ENCODE measurements at places on chromosomes 3 and 15.

- DNase-seq, result no peak
Observed at GRCh38 chr3:100073714-100074307, 40.5 kb downstream of the FILIP1L start.

DNA sequence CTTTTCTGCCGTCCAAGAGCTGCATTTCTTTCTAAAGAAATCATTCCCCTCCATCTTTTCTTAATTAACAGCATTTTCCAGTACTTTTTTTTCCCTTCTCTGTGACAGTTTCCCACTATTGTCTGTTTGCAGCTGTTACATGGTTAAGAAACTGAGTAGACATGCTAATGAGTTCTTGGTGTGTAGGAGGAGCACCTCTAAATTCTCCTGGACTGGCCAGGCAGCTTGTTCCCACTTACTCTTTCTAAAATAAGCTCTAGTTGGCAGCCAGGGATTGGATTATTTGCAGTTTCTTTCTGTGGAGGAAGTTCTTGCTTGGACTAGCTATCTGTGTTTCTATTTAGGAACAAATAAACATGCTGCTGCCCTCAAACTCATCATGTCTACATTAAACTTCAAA lies 235.1 kb upstream of the GAP43 start:
- DNase-seq, result no peak

- no peak for DNase-seq
Observed at GRCh38 chr3:22594990-22595389, 608.1 kb upstream of the UBE2E2 start.

DNA sequence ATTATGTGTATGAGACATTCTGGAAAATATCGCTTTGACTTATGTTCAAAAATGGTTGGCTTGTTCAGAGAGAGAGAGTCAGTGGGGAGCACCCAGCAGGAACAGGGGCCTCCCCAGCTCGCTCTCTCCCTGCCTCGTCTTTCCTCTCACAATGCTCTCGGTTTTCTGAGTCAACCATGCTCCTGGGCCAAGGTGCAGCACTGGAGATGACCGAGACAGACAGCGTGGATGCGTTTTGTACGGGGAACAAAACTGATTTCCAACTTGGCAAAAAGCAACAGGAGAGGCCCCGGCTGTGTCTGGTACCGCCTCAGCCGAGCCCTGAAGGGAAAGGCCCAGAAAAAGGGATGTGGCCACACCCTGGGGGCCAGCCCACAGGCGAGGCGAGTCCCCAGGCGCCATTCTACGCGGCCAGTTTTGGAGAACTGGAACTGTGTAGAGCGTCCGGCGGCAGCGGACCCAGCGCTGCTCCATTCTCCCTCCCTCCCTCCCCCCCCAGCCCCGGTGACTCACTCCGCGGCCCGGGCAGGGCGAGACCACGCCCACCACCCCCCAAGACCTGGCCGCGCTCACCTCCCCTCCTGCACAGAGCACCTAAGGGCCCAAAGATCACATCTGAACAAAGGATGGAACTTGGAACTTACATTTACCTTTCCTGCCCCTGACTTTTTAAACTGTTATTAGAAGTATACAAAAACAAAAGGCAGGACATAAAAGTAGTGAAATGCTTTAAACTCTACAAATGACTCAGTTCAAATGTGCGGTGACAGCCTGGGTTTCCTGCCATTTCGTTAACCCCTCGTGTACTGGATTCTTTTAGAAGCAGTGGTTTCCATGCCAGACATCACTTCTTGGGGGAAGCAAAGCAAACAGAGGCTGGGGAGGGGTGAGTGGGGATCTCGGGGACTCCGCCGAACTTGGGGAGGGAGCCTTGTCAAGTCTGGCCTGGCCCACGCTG lies 12.7 kb downstream of the ATP10A start:
- no peak for DNase-seq

DNA sequence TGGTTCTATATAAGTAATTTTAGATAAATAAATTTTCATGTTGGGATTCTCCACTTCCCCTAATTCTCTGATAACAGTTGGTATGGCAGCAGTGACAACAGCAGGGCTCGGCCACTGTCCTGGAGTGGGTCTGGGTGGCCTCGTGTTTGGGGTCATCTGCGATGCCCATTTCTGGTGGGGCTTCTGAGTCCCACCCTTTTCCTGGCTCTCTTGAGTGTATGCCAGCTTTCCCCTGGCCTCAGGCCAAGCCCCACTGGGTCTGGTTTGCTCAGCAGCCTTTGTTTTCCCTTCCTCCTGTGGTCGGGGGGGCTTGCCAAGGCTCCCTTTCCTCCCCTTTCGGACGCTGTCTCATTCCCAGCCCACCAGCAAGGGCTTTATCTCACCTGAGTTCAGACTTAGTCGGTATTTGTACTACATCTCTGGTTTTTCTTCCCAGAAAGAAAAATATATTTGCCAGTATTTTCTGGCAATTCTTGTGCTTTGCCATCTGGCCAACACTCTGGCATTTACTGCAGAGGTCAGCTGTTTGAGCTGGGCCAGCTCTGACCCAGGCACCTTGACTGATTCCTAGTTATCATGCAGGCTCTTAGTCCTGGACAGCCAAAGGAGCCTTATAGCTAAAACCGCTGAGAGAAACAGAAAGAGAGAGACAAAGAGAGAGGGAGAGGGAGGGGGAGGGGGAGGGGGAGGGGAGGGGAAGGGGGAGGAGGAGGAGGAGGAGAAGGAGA lies 35.2 kb downstream of the MYZAP start:
- no peak for DNase-seq

DNA sequence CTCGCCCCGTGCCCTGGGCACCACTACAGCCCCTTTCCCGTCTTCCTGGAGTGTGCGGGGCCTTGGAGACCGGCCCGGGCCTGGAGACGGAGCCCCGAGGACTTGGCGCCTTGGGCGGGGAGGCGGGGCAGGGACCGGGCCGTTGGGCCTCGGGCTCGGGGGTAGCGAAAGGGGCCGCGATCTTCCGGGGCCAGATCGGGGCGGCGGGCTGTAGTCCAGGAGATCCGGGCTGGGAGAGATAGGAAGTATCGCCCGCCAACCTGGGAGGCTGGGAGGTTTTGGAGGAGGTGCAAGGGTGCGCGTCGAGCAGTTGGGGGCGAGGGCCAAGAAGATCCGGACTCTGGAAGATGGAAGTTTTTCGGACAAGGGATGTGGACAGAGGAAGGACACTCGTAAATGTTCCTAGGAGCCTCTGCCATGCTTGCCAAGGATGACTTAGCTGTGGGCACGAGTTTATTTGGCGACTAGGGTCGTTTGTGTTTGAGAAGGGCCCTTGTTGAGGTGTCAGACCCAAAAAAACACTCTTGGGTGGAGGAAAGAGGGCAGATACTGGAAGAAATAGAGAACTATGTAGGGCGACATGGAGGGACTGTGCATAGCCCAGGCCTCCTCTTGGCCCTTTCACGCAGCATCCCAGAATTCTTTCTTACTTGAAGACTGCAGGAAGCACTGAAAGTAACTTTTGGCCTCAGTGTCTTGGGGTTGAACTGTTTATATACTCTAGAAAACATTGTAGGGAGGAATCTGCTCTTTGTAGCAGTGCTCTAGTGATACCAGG lies 712 bp downstream of the RTF1 start:
- DNase-seq, result no peak

GRCh38 chr3:52881871-52882270 lies 15.5 kb downstream of the STIMATE start:
- no peak for DNase-seq

DNA sequence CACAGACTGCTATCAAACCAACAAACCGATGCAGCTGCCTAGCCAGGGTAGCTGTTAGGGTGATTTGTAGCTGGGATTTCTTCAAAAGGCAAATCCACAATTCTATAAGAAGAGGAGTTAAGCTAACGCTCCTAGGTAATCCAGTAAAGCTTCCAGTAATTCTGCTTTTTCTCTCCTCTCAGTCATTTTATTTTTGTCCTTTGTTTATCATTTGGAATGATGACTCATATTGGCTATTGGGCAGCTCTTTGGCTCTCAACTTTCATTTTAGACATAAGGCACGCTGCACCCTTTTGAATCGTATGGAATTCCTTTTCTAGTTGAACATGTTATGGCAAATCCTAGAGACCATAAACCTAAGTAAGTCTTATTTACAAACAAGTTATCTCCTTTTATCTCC lies 53.2 kb upstream of the PPARG start:
- no peak for DNase-seq

GRCh38 chr3:53103397-53104296 lies 26.6 kb downstream of the RFT1 start:
- DNase-seq, result no peak

GRCh38 chr15:74869372-74869725 lies 3.8 kb downstream of the SCAMP2 start:
- no peak for DNase-seq

DNA sequence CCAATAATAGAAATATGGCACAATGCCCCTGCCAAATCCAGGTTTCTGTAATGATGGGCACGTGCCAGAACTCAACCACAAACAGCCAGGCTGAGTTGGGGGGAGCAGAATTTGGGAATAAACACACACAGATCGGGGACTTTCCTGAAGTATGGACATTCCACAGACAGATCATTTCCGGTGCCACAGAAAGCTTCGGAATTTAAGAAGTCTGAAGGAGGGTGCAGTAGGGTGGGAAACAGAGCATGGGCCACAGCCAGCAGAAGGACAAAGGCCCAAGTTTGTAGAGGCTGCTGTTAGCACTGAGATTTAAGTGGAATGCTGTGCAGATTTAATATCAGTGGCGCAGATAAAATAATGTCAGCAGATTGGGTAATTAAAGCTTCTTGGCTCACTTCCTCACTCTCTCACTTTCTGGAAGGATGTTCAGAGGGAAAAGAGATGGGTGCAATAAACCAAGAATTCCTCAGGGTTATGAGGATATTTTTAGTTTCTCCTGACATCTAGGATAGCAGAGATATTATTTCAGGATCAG lies 67.4 kb downstream of the MYLK start:
- DNase-seq, result no peak

DNA sequence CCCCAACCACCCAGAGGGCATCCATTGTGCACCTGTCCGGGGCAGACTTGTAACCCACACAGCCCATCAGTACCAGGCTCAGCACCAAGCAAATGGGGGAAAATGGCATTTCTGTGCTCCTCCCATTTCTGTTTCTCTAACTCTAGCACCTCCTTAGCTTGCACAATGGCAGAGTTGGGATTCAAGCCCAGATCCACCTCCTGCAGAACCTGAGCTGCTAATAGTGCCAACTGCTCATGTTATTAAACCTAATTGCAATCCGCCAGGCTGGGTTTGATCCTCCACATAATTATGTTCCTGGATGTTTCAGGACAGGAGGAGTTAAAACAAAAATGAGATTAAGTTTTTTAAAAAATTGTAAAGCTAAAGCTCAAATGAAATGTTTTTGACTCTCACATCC lies 235.0 kb downstream of the OCA2 start:
- DNase-seq, result no peak

GRCh38 chr3:10992943-10993728 lies 588 bp downstream of the SLC6A1 start:
- no peak for DNase-seq

DNA sequence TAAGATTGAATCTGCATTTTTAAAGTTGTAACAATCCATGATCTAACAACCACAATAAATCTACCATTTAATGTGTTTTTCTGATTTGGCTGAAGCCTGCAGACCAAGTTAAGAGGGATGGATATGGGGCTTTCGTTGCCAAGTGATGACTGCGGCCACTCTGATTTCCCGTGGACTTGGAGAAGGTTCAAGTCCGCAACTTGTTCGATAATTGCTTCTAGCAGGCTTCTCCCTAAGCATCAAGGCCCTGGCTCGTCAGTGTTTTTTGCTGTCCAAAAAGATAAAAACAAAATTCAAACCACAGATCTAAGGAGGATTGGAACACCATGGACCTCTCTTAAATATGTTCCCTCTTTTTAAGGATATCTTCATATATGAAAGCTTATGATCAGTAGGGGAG lies 256.6 kb downstream of the CNTN3 start:
- DNase-seq, result no peak

Data from cortex of kidney (tissue), 1 donor.